ENCODE measurements at places on chromosomes 5 and 9. TPM values are rescaled to one million over a fixed set of nuclear protein-coding genes. Genes with fewer than 3 reads are reported as not detected.

The FBP2 gene
- 15.6 TPM for total RNA-seq

The NEUROG1 gene
- total RNA-seq: not detected

The CACFD1 gene
- 11.7 TPM for total RNA-seq

DNA sequence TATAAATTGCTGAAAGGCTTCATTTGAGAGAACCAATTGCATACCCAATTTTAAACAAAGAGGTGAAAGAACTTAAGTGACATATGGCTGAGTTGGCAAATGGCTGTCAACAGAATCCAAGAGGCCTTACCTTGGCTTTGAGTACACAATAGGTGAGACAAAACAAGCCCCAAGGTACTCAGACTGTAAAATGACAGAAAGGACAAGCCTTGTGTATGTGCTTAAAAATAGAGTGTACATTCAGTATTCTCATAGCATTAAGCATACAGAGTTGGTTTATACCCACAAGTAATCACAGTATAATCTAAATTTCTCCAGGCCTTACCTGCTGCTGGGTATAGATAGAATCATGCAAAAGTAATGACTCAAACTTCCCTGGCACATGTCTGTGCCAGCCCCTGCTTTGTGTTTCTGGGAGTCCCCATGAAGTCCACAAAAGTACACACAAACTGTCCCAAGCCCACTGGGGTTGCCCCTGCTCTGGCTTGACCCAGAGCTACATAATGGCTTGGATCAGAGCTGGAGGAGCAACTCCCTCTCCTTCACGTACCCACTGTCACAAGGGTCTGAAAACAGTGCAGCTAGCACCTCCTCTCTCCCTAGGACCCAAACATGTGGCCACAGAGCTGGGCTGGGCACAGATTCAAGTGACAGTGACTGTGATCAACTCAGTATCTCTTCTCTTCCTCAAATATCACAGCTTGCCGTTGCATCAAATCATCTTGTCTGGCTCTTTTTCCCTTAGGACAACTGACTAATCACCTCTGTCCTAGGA is 250.8 kb downstream of the ENC1 start:
- no peaks in the 10 kb centered on the region for H3K27me3 ChIP-seq
- no peaks in the 10 kb centered on the region for H3K36me3 ChIP-seq
- H3K4me1 ChIP-seq: peaks cover 10% of the 10 kb centered on the region
- H3K4me3 ChIP-seq: no peak overlapping the region
- no peak overlapping the region for H3K27ac ChIP-seq

DNA sequence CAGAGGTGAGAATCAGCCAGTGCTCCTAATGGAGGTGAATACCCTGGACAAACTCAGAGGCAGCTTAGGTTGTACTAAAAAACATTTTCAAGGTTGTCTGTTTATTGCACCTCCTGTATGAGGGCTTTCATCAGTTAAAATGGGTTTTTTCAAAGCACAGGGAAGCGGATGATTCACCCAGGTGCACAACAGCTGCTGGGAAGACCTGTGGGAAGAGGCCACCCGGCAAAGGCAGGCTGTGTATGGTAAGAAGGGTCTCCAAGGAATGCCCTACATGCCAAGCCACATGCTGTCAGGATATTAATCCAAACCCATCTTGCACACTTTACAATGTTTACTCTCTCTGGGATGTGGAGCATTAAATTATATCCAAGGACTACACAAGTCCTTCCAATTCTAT is 14.7 kb downstream of the SIL1 start:
- peaks cover 52% of the 10 kb centered on the region for H3K4me1 ChIP-seq
- DNase-seq: no peak
- H3K27me3 ChIP-seq: no peaks in the 10 kb centered on the region
- H3K36me3 ChIP-seq: no peaks in the 10 kb centered on the region
- no peak overlapping the region for H3K4me3 ChIP-seq
- H3K27ac ChIP-seq: no peak overlapping the region

- no peak overlapping the region for H3K4me3 ChIP-seq
- no peaks in the 10 kb centered on the region for H3K27me3 ChIP-seq
- no peak overlapping the region for H3K27ac ChIP-seq
- no peaks in the 10 kb centered on the region for H3K4me1 ChIP-seq
These were observed 118.8 kb downstream of the TRIM36 start for GRCh38 chr5:115050866-115051265.

DNA sequence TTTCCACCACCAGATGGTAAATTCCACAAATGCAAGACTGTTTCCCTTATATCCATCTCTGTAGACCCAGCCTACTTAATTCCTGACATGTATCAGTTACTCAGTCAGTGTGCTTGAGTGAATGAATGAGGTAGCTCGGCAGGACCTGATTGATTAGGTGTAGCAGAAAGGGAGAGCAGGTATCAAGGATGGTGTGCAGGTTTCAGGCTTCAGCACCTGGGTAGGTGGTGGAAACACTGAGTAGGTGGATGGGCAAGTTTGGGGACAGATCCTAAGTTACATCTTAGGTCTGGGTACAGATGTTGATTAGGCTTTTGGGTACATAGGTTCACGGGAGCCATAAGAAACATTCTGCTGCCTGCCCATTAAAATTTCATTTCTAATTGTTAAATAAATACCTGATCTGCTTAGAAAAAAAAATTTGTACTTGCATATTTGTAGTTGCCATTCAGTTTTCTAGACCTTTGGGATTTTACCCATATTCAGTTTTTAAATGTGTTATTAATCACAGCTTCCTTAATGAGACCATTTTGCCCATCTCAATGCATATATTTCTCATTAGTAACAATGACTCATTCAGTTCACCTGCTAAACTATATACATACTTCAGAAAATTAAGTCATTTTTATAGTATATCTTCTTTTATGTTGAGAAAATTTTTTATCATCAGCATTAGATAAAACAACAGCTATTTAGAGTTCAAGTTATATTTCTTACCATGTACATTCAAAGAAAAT is 111.8 kb downstream of the INIP start:
- no peaks in the 10 kb centered on the region for H3K27me3 ChIP-seq
- no peaks in the 10 kb centered on the region for H3K36me3 ChIP-seq
- no peaks in the 10 kb centered on the region for H3K4me1 ChIP-seq
- no peak overlapping the region for H3K27ac ChIP-seq
- DNase-seq: no peak
- H3K4me3 ChIP-seq: no peak overlapping the region

GRCh38 chr5:5537426-5537825 is 114.9 kb downstream of the ICE1 start:
- no peaks in the 10 kb centered on the region for H3K36me3 ChIP-seq
- H3K27ac ChIP-seq: no peak overlapping the region
- DNase-seq: no peak
- H3K4me3 ChIP-seq: no peak overlapping the region
- H3K27me3 ChIP-seq: peaks cover 20% of the 10 kb centered on the region

DNA sequence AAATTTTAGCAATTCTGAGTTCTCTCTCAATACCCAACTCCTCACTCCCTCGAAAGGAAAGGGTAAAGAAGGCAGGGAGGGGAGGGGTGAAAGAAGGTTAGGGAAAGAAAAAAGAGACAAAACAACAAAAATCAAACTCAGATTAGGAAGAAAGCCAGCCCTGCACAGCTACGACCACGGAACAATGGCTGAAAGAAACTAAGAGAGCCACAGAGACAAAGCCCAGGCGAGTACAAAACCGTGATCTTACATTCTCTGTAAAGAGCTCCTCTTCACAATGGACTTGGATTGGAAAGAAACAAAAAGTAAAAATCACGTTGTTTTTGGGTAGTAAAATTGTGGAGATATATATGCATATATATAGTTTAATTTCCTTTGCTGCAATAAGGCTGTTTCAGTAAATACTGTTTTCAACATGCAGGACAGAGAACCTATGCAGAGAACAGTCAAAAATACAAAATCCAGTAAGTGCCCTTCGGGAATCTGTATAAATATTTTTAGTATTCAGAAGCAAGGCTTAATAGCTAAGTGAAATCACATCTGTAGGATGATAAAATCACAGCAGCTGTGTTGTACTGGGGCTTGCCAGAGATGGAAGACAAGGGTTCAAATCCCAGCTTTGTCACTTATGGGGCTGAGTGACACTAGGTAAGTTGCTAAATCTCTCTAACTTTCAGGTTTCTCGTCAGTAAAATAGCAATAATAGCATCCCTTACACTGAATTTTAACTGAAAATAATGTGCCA is 16.9 kb downstream of the PSMB7 start:
- no peak for DNase-seq
- H3K4me1 ChIP-seq: peaks cover 8% of the 10 kb centered on the region
